ENCODE measurements at places on chromosomes 16 and 17. TPM values are rescaled to one million over a fixed set of nuclear protein-coding genes. Genes with fewer than 3 reads are reported as not detected.

The EPX gene
- not detected for total RNA-seq

The TBX2 gene
- total RNA-seq, result 70.5 TPM

The TERB1 gene
- not detected for total RNA-seq

The SCGB1C2 gene
- total RNA-seq, result not detected

The CD19 gene
- not detected for total RNA-seq

The HNF1B gene
- not detected for total RNA-seq

All from HFFc6 (cell line).